Ammon's horn (tissue), 1 donor: ENCODE measurements at places on chromosomes 1 and 21.

DNA sequence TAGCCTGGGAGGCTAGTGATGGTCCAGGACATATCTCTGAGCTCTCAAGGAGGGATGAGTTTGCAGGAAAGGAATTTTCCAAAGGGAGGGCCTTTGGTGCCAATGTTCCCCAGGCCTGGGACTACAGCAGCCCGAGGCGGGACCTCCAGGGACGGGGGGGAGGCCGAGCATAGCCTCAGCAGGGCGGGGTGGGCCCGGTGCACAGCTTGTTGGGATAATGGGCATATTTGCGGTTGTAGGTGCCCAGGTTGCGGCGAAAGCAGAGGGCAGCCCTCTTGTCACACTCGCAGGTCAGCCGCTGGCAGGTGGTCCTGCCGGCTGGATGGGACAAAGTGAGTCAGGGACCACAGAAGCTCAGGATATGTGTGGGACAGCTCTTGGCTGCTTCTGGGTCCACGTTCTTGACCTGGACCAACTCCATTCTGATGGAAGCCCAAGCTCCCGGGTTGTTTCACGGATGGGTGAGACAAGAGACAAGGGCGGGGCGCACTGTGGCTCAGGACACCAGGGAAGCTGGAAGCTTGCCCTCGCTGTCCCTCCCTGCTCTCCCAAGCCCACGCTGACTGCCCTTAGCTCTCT is 3.2 kb downstream of the PLA2G2E start:
- no peak for DNase-seq

DNA sequence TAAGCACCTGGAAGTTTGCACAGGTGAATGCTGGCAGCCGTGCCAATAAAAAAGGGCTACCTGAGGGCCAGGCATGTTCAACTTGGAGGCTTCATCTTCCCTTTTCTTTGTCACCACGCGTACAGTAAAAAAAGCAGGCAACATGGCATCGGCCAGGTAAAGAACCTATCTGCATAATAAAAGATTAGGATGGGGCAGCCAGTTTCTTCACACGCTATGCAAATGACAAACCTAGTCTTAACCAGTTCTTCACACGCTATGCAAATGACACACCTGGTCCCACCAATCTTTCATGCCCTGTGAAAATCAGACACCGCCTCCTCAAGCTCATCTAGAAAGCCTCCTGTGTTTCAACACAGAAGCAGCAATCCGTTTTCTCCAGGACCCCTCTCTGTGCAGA is 413.4 kb downstream of the HLX start:
- DNase-seq: no peak

DNA sequence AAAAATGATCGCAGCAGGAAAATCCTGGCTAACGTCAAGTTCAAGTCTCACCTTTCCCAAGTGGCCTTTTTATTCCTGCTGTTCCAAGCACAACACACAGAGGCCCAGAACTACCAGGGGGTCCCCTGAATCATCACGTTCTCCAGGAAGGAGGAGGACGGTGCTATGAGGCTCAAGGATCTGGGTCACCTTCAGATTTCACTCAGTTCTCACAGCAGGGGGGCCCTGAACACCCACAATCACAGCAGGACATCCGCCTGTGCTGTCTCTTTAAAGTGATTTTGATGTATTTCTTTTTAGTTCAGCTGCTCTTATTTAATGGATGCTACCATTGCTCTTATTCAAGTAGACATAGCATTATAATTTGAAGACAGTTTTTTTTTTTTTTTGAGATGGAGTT is 173.4 kb downstream of the HUNK start:
- no peak for DNase-seq

DNA sequence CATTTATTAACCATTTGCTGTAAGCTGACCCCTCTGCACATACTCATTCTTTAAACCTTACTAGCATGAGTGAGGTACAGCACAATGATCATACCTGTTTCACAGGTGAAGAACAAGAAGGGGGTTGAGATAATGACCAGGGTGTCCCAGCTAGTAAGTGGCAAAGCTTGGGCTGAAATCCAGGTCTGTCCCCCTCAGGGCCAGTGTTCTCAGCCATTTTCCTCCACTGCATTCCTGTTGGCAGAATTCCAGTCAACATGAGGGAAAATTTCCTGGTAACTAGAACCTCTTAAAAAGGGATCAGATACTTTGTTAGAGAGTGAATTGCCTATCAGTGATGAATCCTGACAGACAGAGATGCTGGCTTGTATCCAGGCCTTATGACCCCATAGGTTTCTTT is 48.1 kb downstream of the SPATA46 start:
- DNase-seq: no peak

DNA sequence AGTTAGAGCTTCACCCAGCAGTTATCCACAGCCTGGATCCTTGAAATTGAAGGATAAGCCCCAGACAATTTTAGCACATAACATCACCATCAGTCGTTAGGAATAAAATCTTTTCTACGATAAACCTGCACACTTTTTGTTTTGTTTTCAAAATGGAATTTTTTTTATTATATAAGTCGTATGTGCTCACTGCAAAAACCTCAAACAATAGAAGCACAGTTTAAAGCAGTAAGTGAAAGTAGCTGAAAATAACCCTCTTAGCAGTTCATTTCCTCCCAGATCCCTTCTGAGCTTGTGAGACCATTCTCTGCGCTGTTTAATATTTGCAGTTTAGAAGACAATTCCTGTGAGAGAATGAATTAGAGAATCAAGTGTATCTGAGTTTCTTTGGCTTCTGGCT is 38.3 kb downstream of the ELK4 start:
- DNase-seq: no peak

DNA sequence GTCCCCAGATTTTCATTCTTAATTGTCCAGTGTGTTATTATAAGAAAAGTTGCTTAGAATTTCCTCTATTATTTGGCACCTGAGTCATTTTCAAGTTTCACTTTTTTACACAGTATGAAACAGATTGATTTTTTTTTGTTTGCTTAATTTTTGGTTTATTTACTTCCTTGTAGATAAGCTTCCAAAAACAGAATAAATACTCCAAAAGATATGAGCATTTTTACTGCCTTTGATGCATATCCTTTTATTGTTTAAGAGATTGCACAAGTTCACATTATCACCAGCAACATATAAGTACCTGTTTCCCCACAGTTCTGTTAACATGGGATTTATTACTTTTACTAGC is 36.3 kb upstream of the AHCYL1 start:
- no peak for DNase-seq

GRCh38 chr1:233261206-233261605 is 34.3 kb downstream of the PCNX2 start:
- DNase-seq: no peak

DNA sequence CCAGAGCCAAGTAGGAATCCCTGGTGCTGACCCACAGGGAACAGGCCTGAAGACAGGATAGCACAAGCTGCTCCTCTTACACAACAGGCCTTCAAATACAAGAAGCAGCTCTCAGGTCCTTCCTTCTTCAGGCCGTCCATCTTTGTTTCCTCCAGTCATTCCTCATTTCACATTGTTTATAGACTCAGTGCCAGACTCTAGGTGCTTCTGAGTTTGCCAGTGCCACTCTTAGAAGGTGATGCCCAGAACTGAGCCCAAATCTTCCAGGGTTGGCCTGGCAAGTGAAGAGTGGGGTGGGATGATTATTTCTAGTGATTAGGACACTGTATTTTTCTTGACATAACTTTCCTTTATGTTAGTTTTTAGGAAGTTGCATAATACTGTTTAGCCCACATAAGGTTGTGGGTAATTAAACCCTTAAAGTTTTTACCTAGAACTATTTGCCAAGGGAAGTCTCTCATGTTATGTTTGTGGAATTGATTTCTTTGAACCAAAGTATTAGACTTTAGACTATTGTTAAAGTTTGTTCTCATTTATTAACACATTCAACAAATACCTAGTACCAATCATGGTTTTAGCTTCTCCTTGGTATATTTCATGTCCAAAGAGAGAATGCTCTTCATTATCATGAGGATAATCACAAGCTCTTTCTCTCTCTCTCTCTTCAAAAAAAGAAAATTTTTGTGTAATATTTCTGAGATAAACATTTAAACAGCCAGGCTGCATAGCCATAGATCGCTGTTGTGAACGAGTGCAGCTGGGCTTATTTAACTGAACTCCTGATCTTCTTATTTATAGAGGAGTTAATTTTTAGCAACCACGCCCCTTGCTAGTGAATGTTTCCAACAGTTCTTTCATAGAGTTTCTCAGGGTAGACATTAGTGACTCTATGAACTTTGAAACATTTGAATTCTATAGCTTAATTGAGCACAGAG is 47.7 kb downstream of the PGM1 start:
- no peak for DNase-seq

DNA sequence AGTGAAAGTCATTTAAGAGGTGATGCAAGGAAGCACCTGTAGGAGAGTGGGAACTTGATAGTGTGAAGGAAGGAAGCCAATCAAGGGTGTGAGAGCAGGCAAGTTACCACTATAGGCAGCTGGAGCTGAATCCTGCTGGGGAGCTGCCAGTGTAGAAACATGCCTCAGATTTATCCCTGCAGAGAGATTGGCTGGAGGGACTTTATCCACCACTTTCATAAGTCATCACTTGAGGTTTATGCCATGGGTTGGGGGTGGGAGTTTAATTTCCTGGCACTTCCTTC is 443.6 kb downstream of the PLPP3 start:
- DNase-seq: no peak

- DNase-seq: no peak
Measured at GRCh38 chr1:230548357-230548756, 93.9 kb upstream of the COG2 start.

- no peak for DNase-seq
Measured at GRCh38 chr1:230715510-230715909, 1.6 kb upstream of the AGT start.

GRCh38 chr1:102191723-102192122 is 195.0 kb upstream of the OLFM3 start:
- DNase-seq: peak; percentile 62

DNA sequence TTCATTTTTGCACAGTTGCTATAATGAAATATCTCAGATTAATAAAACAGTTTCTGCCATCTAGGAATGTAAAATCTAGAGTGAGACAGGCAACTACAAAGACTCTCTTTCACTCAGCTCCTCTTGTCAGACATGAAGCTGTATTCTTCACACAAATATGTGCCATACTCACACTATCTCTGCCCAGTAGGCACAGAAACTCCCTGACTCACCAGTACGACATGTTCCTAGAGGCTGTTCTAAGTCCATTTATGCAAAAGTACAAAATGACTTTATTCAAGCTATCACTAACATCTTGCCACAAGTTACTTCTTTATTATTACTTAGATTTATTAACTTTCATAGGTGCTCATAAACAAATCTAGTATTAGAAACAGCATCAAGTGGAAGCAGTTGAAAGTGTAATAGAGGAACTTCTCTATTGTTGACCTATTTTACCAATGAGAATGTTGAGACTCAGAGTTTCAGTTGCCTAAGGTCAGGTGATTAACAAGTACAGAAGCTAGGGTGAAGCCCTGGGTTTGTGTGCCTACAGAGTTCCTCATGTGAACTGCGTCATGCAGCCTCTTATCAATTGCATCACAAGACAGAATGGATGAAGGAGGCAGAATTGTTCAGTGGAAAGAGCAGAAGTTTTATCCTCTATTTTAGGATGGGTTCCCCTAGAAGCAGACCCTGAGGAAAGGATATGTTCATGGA is 98.9 kb downstream of the RGS2 start:
- DNase-seq: no peak

DNA sequence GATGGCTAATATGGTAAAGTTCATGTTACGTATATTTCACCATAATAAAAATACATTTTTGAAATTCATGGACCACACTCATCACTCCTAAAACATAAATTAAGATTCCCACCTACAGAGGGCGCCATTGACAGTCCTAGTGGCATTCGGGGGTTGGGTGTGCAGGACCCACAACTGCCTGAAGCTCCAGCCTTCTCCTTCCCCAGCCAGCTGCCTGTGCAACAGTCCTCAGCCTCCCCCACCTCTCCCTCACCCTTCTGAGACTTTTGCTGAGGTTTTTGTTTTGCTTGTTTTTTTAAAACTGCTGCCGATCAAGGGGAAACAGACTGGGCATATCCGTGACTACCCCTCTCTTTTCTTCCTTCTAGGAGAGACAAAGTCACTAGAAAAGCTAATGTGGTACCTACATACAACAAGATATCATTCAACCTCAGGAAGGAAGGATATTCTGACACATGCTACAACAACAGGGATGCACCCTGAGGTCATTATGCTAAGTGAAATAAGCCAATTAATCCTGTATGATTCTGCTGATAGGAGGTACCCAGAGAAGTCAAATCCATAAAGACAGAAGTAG is 9.2 kb upstream of the EVA1C start:
- DNase-seq: peak; percentile 86

- DNase-seq: no peak
Measured at GRCh38 chr1:104733866-104734265, 984.2 kb downstream of the AMY1C start.

DNA sequence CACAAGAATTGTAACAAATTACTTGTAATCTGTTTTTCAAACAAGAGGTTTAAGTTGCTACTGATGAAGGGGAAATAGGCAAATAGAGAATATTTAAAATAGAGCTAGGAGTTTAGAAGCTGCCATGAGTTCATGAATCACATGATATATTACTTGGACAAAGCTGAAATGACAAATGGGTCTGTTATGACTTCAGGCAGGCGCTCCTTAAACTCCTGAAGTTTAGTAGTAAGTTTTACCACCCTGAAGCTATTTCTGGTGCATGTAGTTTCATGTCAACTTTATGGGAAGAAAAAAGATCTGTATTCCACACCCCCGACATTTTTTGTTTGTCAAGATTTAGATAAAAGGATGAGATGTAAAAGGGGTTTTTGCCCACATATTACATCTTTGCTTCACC is 58.5 kb downstream of the PLA2G4A start:
- DNase-seq: no peak

DNA sequence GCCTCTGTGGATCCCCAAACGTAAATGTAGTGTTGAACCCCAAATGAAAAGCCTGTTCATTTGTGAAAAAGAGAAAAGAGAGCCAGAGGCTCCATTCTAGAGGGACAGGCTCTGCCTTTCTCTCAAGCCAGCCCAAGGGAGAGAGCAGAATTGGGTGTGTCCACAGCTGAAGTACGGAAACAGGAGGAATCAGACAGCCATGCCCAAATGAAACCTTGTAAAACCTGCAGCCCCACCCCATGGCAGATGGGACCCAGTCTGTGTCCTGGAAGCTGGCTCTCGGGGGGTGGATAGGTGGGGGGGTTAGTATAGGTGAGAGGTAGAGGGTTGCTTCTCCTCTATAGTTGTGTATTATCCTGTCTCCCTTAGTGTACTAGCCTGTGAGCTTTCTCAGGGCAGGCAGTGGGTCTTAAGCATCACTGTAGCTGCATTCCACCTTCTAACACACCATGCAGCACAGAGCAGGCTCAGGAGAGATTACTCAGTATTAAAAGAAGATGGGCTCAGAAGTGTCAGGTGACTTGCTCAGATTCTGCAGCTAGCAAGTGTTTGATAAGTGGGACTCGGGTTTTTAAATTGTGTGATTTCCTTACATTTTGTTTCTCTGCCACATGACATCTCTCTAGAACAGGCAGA is 67.4 kb upstream of the SIPA1L2 start:
- DNase-seq: no peak

- peak; percentile 67 for DNase-seq
Measured at GRCh38 chr1:193019442-193020026, 39.6 kb downstream of the UCHL5 start.

- no peak for DNase-seq
Measured at GRCh38 chr21:43189936-43190335, 21.1 kb downstream of the CRYAA start.
